ENCODE measurements at places on chromosomes 5 and 9.

DNA sequence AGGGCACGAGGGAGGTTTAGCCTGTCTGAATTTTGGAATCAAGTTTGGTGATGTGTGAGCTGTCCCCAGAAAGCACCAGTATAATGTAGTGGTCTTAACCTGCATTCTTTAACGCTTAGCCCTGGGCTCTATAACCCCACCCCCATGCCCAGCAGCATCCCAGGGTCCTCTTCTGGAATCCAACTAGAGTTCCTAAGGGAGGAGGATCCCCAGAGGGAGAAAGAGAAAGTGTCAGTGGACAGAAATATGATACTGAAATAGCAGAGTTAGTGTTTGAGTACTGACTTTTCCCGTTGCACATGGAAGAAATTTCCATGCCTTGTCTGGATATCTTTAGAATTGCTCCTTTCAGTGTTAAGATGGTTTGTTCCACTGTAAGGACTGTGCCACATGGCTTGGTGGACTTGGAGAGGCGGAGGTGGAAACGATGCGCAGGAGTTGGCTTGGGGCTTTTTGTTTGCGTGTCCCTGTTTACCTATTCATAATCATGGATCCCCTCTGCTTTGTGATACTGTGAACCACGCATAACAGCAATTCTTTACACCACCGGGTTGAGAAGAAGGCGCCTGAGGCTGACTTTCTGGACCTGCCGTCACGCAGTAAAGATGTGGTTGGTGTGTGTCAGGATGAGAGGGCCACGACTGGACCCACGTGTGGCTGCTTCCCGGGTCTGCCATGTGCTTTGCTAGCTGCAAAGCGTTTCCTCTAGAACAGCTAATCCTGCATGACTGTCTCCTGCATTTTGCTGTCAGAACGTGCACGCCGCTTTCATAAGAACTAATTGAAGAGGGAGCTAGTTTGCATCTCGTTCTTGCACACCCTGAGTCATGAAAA, 142.3 kb downstream of the SMARCA2 start:
- no peak for DNase-seq

- no peak for DNase-seq
Observed at GRCh38 chr9:108052431-108053080, 563.0 kb upstream of the KLF4 start.

- DNase-seq: no peak
Observed at GRCh38 chr9:72812559-72813111, 140.2 kb downstream of the ALDH1A1 start.

- no peak for DNase-seq
Observed at GRCh38 chr5:54212331-54212730, 98.0 kb downstream of the ARL15 start.

GRCh38 chr5:151030379-151030778, 10.0 kb downstream of the GPX3 start:
- DNase-seq: no peak

DNA sequence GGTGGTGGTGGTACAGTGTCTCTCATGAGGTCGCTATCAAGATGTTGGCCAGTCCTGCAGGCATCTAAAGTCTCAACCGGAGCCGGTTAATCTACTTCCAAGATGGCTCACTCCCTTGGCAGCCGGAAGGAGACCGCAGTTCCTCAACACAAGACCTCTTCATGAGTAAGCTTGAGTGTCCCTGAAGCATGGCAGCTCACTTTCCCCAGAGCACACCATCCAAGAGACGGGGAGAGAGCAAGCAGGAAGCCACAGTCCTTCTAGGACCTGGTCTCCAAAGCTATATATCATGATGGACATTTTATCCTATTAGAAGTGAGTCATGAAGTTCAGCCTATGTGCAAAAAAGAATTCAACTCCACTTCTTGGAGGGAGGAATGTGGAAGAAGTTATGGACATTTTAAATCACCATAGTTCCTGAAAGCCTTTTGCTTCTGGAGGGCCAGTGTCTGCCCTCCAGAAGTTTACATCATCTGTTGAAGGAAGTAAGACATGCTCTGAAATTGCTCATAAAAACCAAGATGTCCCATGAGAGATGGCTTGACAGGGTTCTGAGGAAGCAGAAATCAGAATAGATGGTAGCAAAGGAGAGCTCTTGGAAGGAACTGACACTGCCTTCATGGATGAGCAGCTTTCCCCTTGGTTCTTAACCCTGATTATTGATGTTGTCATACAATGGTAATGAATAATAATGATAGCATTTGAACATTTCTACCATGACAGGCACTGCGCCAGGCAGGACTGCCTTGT, 21.3 kb downstream of the GALNT10 start:
- no peak for DNase-seq

DNA sequence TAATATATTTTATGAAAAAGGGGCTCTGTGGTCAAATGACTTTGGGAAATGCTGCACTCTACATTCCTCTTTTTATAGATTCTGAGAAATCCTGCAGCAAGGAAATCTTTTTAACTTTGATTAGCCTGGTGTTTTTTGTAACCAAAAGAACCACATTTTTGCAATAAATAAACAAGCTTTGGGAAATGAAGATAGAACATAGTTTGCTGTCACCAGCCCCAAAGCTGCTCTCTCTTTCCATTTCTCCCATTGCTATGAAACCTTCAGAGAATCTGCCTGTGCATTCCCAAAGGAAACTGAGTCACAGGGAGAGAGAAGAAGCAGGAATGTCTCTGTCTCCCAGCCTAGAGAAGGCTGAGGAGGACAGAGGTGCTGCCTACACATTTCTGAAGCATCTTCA, 59.0 kb downstream of the COL15A1 start:
- no peak for DNase-seq

- no peak for DNase-seq
Observed at GRCh38 chr9:105053209-105053652, 125.3 kb upstream of the ABCA1 start.

- DNase-seq: no peak
Observed at GRCh38 chr9:99257723-99258389, 35.8 kb downstream of the SEC61B start.

Data from NCI-H1436 treated with DMSO at 0.1 percent for 48 hours (cell line).